Stimulated activated CD8-positive, alpha-beta memory T cell treated with anti-CD3 and anti-CD28 coated beads, Interleukin-2, amount 100 ng/mL, for 48 hours (primary cell): ENCODE measurements at places on chromosomes 7 and 10.

DNA sequence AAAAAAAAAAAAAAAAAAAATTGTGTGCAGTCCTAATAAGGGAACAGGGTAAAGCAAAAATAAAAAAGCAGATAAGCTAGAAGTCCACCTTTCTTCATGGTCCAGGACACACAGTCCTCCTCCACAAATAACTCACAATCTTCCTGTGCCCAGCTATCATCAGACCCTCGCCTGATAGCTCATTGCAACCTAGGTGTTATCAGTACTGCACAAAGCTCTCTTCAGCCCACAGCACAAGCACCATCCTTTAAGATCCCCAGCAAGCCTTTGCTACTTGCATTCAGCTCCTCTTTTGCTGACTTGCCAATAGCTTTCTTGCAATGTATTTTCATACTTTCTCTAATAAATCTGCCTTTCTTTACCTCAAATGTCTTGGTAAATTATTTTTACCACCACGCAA, 5.0 kb downstream of the NDUFA5 start:
- no peak for DNase-seq

- DNase-seq: no peak
Measured at GRCh38 chr7:33790746-33791145, 114.6 kb upstream of the BMPER start.

GRCh38 chr7:150851492-150852370, 586 bp upstream of the AOC1 start:
- no peak for DNase-seq

- DNase-seq: no peak
Measured at GRCh38 chr10:80184291-80184690, 21.0 kb downstream of the ANXA11 start.

- no peak for DNase-seq
Measured at GRCh38 chr7:23211589-23211988, 29.7 kb downstream of the NUP42 start.

- no peak for DNase-seq
Measured at GRCh38 chr7:38321515-38321944, 48.1 kb upstream of the TARP start.

GRCh38 chr7:99124751-99125504, 19.0 kb downstream of the SMURF1 start:
- DNase-seq: no peak

- no peak for DNase-seq
Measured at GRCh38 chr10:88586462-88586861, at the start of gene LIPJ. LIPJ (plus strand) TSS chr10:88586762; CDS start chr10:88590688, 3,926 bp downstream.

GRCh38 chr10:22442063-22442462, 96.8 kb downstream of the SPAG6 start:
- no peak for DNase-seq

DNA sequence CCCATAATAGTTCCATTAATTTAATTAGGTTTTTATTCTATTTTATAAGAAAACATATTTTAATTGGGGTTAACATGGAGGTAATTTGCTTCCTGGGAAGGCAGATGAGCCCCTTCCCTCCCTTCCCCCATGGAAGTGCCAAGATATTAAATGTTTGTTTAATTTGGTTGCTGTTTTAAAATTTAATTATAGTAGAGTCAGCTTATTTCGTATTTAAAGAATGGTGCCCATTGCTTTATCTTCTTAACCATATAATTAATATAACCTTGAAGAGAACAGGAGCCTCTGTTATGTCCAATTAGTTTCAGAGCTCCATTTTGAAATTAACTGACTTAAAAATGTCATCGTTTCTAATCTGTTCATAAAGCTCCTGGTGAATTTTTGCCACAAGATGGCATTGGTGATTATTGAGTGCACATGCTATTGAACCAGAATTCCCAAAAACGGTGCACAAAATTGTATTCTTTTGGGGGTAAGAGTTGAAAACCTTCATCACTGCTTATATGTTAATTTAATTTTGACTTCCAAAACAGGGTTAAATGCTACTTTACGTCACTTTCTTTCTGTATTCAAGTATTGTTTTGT, 26.0 kb downstream of the KLHDC10 start:
- no peak for DNase-seq

DNA sequence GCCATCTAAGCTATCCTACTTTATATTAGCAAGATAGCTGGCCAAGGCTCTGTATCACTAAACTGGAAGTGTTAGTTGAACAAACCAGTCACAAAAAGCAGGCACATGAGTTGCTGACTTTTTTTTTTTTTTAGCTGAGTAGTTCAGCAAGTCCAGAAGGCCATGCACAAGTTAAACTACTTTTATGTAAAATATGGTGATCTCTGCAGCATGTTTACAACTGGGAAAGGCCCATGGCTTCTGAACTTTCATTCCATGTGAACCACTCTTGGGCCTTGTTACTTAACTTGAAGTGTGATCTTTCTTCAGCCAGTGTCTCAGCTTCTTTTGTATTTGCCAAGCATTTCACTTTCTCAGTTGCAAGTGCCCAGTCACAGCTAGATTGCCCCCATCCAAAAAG, 78.5 kb downstream of the CALD1 start:
- no peak for DNase-seq

DNA sequence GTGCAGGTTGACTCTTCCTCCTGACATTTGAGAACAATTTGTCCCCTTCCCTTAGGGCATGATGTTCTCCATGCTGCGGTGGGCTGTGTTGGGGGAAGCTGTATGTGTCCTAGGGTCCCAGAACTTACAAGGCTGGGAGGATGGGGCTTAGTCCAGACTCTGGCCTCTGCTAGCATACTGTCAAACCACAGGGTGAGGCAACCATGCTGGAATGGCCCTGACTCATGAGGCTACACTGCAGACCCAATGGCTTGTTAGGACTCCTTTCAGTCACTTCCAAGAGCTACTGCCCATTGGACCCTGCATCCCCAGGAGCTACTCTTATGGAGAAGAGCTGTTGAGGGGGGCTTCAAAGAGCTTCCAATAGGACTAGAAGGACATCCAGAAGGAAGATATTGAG, 20.1 kb upstream of the FAM170B start:
- no peak for DNase-seq

DNA sequence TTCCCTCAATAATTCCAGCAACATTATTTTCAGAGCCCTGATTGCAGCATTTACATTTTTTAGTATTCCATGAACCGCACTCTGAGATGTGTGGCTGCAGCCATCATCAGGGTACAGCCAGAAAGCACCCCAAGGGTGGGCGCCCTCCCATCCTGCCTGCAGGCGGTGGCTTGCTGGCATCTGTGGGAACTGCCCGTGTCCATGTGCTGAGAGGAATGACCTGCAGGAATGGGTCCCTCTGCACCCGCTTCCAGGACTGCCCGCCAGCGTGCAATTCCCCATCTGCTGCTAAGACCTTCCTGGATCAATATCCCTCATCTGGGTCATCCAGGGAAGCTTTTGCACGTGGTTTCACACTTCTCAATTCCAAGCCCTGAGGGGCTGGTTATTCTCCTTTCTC, 32.8 kb upstream of the NUB1 start:
- DNase-seq: no peak

DNA sequence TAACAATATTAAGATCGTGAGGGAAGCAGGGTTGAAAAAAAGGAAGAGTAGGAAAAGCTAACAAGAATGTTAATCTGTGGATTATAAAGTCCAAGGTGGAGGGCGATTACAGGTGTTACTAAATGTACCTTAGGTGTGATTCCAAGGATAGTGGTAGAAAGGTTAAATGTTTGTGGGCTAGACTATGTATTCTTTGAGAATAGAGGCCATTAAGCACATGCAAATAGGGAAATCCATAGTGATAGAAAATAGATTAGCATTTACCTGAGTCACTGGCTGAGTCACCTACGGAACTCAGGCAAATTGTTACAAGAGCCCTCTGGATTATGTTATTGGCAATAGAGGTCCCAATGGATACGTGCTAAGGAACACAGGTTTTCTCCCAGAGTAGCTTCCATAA, 9.0 kb downstream of the MGAM2 start:
- no peak for DNase-seq

DNA sequence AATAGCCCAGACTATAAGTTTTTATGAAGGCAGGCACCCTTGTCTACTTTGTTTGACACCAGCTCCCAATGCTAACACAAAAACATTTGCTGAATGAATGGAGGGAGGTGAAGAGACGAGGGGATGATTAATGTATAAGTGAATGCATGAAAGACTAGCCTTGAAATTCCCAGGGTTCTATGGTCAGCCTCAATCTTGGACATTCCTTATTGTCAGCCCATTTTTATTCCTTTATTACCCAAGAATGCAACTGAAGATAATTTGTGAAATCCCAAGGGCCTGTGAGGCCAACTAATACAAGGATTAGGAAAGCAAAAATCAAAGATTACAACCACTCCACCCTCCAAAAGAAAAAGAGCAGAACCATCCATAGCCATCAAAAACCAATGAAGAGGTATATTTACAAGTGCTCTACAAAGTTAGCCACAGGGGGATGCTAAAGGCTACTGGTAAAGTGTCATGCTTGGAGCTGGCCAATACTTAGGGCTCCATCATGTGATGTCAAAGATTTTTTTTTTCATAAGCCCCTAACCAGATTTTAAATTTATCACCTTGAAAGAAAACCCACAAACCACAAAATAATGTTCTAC, 40.0 kb upstream of the ASAH2 start:
- DNase-seq: no peak

- DNase-seq: no peak
Measured at GRCh38 chr10:14603534-14604102, 171.1 kb downstream of the FAM107B start.

GRCh38 chr7:88395715-88396114, 89.0 kb upstream of the STEAP4 start:
- no peak for DNase-seq

DNA sequence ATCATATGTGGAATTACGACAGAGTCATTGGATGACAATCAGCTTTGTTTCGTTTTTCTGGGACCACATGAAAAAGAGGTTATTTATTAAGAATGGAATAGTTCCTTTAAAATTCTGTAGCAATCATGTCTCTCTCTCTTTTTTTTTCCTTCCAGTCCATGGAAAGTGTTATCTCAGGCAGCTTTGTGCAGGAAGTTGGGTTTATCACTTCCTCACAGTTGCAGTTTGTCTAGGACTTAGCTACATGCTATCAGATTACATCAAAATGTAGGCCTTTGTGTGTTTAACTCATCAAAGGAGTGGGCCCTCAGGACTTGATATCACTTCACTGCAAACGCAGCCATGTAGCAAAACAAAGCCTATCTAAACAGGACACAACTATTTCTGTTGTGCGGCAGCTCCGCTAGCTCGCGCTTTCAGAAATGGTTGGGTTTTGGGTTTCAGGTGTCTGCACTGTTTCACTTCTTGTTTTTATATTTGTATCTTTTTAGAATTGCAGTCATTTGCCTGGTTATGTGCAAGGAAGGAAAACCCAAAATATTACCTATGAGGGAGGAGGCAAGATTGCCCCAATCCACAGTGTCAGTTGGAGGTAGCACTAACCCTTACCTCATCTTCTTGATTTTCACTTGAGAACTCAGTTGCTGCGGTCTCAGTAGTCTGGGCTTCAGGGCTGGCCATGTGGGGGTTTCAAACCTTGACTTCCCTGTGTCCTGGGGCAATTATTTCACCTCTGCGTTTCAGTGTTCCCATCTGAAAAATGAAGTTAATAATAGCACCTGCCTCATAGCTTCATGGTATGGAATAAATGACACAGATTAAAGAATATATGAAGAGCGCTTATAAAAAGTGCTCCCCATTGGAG, 66.7 kb downstream of the HHEX start:
- no peak for DNase-seq

- no peak for DNase-seq
Measured at GRCh38 chr10:118926903-118927302, 102.6 kb upstream of the NANOS1 start.

DNA sequence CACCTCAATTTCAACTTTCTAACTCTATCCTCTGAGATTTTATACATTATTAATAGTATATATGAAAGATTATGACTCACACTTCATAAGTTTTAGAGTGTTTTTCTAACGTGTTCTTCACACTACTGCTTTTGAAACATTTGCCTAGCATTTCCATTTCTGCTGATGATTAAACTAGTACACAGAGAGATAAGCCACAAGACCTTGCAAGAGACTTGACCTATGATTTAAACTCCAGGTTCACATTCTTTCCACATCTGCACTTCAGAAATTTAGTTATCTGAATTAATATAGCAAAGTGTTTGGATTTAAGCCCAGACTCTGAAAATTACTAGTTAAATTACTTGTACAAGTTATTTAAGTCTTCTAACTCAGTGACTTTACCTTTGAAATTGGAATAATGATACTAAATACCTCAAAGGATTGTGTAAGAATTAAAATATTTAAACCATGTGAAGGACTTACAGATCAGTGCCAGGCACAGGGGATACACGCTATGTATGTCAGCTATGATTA, 66.6 kb downstream of the PCLO start:
- no peak for DNase-seq

DNA sequence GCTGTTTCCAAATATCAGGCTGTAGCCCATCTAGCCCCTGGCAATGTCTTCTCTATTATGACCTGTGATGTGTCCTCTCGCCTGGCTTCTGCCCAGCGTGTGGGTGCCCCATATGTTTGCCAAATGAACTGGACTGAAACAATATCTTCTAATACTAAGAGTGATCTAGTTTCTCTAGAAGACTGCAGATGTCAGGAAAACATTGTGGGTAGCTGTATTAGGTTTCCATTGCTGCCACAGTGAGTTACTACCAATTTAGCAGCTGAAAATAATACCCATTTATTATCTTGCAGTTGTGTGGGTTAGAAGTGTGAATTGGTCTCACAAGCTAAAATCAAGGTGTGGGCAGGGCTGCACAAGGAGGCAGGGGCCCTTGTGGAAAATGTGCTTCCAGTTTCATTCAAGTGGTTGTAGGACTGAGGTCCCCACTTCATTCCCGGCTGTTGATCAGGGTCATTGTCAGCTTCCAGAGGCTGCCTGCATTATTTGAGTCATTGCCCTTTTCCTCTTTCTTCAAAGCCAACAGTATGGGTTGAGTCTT, 202.8 kb upstream of the BMPER start:
- no peak for DNase-seq

DNA sequence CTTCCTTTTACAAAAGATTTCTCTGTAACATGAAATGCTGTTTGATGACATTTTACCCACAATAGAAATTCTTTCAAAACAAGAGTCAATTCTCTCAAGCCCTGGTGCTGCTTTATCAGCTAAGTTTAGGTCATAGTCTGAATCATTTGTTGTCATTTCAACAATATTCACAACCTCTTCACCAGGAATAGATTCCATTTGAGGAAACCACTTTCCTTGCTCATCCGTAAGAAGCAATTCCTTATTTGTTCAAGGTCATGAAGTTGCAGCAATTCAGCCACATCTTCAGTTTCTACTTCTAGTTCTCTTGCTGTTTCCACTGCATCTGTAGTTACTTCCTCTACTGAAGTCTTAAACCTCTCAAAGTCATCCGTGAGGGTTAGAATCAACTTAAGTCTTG, 315.3 kb downstream of the TYW1 start:
- DNase-seq: no peak

DNA sequence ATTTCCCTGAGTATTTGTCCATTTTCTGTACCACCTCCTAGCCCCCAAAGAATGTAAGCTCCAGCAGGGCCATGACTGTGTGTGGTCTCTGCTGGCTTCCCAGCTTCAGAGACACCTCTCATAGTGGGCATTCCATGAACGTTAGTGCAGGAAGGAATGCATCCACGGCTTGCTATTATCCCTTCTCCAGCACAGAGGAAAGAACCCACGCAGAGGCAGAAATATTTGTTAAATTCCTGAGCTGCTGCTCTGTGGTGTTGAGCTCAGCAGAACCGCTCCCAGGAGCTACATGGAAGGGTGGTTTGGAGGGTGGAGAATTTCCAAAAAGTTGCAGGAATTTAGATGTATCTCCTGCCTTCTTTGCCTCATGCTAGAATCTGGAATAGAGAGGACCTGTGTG, 275.2 kb downstream of the POU6F2 start:
- no peak for DNase-seq
